ENCODE measurements at places on chromosomes 1 and 21.

GRCh38 chr1:41455479-41456332 is 28.8 kb downstream of the EDN2 start:
- DNase-seq = peak; percentile 89

DNA sequence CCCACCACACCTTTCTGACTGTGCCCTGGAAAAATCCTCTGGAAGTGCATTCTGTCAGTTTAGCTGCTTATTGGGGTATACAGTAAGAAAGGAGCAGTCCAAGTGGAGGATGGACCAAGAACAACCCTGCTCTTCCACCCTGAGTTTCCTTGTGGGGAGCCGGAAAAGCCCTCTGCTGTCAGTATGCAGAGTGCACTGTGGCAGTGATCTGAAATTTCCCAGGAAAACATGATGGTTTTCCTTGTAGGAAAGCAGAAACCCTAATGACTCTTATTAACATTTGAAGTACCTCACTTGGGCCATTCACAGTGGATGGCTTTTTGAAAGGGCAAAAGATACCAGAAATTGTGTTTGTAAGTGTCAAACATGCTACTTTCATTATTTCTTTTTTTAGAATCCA is 20.5 kb downstream of the ELAVL4 start:
- DNase-seq = peak; percentile 18

DNA sequence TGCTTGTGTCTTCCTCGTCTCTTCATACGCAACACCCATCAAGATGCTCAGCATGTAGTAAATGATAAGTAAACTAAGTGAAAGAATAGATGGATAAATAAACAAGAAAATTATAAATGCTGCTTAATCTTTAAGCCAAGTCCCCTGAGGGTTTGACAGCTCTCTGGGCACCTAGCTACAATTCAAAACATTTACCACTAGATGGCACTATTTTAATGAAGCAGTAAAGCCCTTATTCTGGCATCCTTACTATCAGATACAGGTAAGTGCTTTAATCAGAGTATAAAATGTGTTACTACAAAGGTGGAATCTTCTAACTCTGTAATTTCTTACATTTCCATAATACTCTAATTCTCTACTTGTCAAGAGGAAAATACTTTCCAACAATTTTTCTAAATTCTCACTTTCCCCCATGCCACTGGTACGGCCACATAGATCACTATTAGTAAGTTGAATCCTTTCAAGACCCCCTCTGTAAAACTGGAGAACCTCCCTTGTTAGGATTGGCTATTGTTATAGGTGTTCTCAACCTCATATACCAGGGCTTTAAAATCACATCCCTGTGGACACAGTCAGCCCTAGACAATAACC is 137.8 kb downstream of the BARHL2 start:
- peak; percentile 76 for DNase-seq

- peak; percentile 68 for DNase-seq
Observed at GRCh38 chr1:207049974-207050391, 1.0 kb downstream of the YOD1 start.

GRCh38 chr1:59055908-59056719 is 240.8 kb upstream of the FGGY start:
- DNase-seq = no peak

GRCh38 chr1:30172757-30173156 is 550.6 kb downstream of the MATN1 start:
- DNase-seq = no peak

- DNase-seq = no peak
Observed at GRCh38 chr1:175450219-175450618, 257.6 kb upstream of the KIAA0040 start.

DNA sequence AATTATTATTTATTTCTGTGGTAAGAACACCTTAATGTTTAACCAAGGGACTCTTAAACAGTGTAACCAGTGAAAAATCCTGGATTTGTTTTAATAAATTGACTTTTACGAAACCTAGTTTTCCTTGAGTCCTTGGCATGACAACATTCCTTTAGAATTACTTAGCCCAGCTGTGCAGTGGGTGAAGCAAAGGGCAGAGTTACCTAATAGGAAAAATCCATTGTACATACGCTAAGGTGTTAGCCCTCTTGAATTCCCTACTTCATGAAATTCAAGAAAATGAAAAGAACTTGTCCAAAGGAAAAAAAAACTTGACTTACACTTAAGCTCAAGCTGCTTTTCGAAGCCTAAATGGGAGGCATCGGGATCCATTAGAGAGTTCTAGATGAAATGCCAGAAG is 852.0 kb upstream of the ADAMTS5 start:
- no peak for DNase-seq

- DNase-seq = peak; percentile 62
Observed at GRCh38 chr1:25786887-25787759, 12.9 kb upstream of the SELENON start.

GRCh38 chr21:40731206-40731605 is 115.8 kb downstream of the DSCAM start:
- DNase-seq = no peak

DNA sequence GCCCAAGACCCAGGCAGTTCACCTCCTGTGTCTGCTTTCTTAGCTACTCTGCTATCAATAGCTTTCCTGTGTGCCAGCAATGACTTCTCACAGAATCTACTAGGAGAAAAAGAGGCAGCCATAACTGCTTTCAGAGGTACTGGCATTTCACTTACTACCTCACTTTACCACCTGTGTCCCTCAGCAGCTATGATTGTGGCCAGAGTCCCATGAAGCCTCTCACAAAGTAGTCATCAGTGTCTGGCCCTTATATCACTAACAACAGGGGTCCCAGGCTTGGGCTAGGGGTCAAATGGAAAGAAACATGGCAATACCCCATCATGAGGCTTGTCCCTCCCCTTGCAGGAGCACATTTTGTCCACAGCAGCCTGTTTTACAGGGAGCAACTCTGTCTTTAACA is 62.7 kb upstream of the EPS8L3 start:
- DNase-seq = peak; percentile 29

- DNase-seq = no peak
Observed at GRCh38 chr1:207823880-207824566, 72.2 kb downstream of the CD46 start.

DNA sequence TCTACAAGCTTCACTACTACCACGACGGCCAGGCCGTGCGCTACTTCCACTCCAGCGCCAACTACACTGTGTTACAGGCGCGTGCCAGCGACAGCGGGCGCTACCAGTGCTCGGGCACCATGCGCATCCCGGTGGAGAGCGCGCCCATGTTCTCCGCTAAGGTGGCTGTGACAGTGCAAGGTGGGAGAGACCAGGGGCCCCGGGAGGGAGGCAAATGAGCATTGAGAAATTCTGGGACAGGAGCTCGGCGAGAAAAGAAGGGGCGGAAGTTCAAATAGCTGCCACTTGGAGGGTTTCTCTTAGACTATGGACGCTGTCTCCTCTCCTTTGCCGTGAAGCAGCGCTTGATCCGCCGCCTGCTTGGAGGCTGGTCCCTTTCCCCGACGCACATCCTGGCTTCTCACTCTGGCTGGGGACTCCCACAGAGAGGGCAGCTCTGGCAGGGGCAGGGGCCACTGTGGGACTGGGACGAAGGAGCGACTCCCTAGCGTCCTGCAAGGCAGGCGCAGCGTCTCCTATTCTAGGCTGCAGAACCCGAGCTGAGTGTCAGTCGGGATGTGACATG is 4.6 kb downstream of the FCRLB start:
- peak; percentile 65 for DNase-seq

GRCh38 chr1:167627615-167627864 is 2.5 kb upstream of the RCSD1 start:
- DNase-seq = no peak

DNA sequence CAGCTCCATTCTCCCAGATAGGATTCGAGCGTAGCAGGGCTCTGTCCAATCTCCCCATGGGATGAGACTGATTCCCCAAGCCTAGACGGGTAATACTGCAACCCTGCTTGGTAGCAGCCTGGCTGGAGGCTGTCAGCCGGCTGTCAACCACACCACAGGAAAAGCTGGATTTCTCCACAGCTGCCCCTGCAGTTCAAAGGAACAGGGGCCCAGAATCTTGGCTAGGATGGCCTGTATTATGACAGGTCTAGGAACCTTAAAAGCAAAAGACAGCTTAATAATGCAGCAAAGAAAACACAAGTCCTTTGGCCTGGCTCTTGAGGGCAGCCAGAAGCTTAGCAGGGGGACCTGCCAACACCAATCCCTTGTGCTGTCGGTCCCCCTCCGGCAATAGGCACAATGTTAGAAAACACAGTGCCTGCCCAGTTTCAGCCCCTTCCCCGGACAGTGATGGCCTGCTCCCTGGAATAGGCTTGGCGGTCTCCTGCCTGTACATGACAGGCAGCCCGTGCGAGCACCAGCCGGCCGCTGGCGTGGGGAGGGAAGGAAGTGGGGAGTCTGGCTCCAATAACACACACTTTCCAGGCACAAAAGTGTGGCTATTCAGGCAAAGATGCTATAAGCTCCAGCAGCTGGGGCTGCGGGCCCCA is 90.5 kb downstream of the TRABD2B start:
- no peak for DNase-seq

DNA sequence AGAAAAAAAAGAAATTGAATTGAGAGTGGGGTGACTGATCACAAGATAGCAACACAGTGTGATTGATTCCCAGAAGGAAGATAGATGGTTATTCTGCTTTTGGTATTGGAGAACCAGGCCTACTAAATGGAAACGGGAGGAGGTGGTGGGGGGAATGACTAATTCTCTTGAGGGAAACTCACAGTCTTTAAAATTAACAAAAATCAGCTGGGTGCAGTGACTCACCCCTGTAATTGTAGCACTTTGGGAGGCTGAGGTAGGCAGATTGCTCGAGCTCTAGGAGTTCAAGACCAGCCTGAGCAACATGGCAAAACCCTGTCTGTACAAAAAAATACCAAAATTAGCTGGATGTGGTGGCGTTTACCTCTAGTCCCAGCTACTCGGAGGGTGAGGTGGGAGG is 134.6 kb upstream of the PDE4B start:
- no peak for DNase-seq

- DNase-seq = peak; percentile 73
Observed at GRCh38 chr1:147641695-147642592, 28.4 kb downstream of the ACP6 start.

GRCh38 chr1:83086986-83087512 is 911.9 kb downstream of the TTLL7 start:
- DNase-seq = no peak

GRCh38 chr1:240491156-240491555 is 120.8 kb downstream of the GREM2 start:
- DNase-seq = peak; percentile 62

DNA sequence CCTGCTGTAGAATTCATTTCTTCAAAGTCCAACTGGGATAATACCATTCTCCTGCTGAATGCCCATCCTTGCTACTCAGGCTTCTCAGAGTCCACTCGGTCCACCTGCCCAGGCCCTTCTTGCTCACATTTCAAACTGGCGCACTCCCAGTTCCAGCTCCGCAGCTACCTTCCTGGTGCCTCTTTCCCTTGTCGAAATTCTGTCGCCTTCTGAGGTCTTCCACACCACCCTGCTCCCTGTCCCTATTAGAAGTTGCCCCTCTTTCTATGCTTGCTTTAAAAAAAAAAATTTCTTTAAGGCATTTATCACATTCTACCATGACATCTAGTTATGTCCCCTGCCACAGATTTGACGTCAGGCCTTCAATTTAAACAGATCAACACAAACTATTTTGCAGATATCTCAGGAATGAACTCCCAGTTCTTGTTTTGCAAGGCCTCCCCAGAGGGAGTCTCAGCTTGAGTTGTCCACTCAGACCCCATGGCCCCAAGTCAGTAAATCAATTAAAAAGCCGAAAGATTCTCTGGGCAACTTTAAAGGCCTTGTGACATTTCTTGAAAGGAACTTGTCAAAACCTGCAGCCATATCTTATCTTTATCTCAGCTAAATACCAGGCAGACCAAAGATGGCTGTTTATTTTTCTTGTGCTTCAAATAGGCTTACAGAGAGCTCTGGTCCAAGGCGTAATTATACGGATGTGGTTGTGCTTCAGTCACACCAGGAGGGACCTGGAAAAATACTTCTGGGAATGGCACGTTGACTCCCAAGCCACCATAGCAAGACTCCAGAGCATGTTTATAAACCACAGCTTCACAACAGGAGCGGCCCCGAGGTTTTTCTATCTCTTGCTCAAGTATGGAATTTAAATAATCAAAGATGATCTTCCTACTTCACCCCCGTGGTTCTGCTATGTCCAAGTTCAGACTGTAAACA is 2.2 kb downstream of the FAM89A start:
- no peak for DNase-seq

DNA sequence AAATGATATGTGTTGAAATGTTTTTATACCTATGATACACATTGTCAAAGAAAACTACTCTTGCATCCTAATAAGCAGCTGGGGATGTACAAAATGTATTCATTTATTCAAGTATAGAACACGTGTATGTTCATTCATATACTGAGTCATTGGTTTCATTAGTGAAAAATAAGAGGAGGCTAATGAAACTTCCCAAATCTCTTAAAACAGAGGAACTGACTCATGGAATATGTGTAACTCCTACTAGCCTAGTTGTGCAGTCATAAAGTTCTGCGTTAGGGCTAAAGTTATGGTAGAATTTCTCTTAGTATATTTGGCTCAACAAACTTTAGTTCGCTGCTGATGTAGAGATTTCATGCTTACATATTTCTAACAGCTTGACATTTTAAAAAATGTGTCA is 441.6 kb downstream of the NCAM2 start:
- DNase-seq = no peak

- DNase-seq = no peak
Observed at GRCh38 chr1:115136706-115137105, 47.4 kb upstream of the TSPAN2 start.

DNA sequence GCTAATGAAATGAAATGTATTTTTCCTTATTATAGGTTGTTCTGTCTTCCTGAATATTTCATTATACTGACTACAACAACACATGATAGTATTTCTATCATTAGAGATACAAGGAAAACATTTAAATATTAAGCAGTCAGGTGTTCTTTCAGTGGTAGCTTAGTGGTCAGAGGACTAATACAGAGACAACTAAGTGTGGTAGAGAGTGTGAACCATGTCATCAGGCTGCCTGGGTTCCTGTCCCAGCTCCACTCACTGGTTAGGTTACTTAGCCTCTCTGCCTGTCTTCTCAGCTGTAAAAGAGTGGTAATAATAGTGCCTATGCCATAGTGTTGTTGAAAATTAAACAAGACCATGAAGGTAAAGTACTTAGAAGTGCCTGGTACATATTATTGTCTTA is 3.9 kb downstream of the UAP1 start:
- DNase-seq = no peak

DNA sequence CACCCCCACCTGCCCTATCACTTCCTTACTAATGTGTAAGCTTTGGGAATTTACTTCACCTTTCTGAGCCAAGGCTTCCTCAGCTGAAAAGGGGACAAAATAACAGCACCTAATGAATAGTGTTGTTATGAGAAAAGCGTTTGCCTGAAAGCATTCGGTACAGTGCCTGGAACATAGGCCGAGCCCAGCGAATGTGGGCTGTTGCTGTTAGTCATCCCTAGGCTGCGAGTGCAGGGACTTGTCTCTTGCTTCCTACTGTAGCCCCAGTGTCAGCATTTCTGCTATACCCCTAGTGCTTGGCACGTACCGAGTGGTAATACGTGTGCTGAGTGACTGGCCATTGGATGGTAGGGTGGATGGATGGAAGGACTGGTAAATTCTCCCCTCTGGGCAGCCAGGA is 16.7 kb upstream of the KPNA6 start:
- DNase-seq = no peak

GRCh38 chr1:152109231-152109997 is 5.8 kb downstream of the TCHH start:
- no peak for DNase-seq

- no peak for DNase-seq
Observed at GRCh38 chr1:116765962-116766361, 11.7 kb downstream of the CD2 start.

Measured in NCI-H69 (cell line).